Stimulated activated CD8-positive, alpha-beta memory T cell treated with anti-CD3 and anti-CD28 coated beads, Interleukin-2, amount 100 ng/mL, for 1 hour (primary cell): ENCODE measurements at places on chromosomes 12 and 14.

GRCh38 chr14:42628602-42629001 is 1021.9 kb downstream of the LRFN5 start:
- DNase-seq, result no peak

DNA sequence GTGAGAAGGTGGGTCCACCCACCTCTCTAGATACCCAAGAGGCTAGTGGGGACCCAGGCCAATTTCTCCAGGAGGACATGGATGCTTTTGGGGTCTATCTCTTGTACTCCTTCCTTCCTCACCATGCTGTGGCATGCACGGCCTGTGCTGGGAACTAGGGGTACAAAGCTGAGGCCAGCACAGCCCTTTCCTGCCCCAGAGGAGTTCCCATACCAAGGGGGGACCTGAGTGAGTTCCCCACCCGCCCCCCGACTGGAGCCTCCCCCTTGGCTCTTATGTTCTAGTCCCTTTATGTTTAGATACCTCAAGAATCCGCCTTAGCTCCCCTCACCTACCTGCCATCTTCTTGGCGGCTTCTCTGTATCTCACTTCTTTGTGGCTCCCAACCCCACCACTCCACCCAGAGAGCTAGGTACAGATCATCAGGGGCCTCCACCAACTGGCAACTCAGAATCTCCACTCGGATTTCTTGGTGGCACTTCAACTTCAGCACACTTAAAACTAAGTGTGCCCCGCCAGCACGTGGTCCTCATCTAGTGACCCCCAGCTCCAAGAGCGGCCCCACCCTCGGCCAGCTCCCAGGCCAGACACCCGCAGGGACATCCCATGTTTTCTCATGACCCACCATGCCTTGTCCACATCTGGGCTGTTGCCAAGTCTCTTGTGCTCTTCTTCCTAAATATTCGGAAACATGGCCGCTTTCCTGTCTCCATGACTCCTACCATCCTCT is 115.2 kb upstream of the RTL1 start:
- no peak for DNase-seq

- no peak for DNase-seq
Observed at GRCh38 chr12:52243856-52244614, 11.0 kb downstream of the KRT7 start.

DNA sequence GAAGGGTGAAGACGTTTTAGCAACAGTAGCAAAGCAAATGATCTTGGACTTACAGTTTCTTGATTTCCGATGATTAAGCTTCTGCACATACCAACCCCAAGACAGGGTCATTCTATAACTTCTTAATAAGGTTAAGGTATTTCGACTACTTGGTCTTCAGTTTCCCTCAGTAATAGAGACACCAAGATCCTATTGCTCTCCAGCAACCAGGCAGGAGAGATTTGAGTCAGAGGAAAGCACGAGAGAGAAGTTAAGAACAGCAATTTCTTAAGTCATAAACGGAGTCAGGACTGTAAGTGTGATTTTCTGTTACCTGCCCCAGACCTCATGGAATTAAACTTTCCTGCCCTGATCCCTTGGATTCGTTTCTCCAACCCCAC is 215.6 kb downstream of the TTC8 start:
- no peak for DNase-seq

DNA sequence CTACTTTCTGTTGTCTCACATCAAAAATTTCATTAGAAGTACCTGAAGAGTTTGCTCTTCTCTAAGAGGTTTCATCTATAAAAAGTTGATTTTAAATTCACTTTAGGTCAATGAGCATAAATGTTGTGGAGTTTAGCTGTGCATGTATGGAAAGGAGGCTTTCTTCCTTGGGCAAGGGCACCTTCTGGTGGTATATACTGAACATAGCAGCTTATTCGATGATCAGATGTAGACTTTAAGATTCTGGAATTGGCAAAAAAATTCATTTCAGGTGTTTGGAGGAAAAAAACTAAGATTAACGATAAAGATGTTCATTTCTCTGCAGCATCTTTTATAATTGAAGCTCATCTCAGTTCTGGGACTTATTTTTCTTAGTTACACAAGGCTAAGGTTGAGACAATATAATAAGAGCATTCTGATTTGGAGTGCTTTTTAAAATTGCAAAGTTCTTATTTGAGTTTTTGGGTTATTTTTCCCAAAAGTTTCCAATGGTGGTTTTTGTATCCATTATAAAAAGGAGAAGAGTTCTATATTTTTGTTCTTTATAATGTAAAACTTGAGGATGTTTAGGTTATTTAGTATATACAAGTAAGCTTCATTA is 46.8 kb downstream of the TMEM117 start:
- DNase-seq, result no peak

- DNase-seq, result no peak
Observed at GRCh38 chr12:33671676-33672075, 232.1 kb upstream of the SYT10 start.

DNA sequence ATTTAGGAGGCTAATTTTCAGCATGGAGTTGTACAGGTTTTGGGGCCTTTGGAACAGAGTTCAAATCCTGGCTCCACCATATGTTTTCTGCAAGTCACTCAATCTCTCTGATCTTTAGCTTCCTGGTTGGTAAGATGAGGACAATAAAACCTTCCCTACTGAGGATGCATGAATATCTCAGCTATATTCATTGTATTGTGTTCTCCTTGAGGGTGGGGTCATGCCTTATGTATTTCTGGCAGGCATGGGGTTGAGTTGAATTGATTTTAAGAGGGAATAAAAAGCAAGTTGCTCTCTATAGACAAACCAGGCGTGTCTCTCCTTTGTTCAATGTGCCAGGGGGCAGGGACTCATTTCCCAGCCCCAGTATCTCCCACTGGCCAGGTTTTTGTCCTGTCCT is 173.1 kb downstream of the C12orf75 start:
- no peak for DNase-seq

GRCh38 chr12:56143870-56144269 is 8.5 kb upstream of the MYL6B start:
- DNase-seq, result no peak

DNA sequence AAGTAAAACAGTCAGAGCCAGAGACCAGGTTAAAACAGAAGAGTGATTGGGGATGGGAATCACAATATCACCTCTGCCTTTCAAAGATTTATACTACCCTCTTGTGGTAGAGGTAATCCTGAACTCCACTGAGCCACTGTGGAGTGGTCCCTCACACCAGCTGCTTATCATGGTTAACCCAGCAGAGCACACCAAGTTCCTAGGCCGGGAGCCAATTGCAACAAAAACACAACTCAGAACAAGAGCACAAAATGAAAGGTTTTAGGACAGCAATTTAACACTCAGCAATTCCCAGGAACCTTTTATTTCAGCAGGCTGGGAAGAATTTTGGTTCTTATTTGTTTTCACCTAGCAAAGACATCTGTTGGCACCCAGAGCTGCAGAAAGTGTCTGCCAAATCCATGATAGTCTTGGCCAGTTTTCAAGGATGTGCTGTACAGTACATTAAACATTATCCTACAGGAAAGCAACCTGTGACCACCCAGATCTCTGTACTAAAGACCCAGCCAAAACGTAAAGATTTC is 220.5 kb upstream of the ATXN7L3B start:
- no peak for DNase-seq

- no peak for DNase-seq
Observed at GRCh38 chr12:122054842-122055520, 23.6 kb upstream of the MLXIP start.

- DNase-seq, result no peak
Observed at GRCh38 chr12:3091038-3091319, 13.8 kb downstream of the TSPAN9 start.

DNA sequence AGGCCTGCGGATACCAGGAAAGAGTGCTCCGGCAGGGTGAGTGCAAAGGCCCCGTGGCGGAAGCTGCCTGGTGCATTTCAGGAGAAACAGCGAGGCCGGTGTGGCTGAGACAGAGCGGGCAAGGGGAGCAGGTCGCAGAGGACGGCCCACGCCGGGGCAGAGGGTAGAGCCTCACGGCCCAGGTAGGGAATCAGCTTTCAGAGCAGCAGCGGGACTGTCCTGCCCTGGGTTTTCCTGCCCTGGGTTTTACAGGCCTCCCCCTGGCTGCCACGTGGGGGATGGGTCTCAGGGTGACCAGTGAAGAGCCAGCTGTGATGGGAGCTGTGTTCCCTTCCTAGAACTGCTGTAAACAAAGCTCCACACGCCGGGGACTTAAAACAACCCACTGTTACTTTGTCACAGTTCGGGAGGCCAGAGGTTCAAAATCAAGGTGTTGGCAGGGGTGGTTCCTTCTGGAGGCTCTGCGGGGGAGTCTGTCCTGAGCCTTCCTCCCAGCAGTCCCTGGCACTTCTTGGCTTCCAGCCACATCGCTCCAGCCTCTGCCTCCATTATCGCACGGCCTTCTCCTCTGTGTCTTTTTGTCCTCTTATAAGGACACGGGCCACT is 10.4 kb downstream of the NCOR2 start:
- DNase-seq, result no peak

GRCh38 chr12:122250047-122250446 is 16.2 kb downstream of the VPS33A start:
- DNase-seq, result no peak

DNA sequence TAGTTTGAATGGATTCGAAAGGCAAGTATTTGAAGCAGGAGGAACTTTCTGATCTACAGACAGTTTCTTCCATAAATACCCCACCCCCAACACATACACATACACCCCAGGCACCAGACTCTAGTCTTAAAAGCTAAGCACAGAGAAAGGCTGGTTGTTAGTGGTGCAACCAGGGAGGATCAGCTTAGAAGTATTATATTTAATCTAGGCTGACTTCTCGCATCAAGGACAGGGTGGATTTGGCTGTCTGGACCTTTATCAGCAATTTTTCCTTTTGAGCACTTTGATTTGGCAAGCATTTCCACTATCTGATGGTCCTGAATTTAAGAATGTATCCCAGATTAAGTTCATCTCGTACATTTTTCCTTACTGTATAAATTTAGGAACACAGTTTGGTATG is 1489.8 kb upstream of the FLRT2 start:
- no peak for DNase-seq

- DNase-seq, result no peak
Observed at GRCh38 chr12:131907379-131908091, 13.1 kb downstream of the ULK1 start.

DNA sequence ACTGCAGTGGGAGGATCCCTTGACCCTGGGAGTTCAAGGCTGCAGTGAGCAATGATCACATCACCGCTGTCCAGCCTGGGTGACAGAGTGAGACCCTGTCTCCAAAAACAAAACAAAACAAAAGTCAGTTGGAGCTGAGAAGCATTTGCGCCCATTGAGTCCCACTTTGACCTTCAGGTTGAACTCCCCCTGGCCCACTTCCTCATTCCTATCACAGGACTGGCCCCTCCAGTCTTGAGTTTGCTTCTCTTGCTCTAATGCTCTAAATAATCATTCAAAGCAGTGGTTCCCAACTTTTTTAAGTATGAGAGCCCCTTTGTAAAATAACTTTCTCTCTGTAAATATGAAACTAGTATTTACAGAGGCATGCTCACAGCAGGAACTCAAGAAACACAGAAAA is 28.0 kb upstream of the GSC start:
- DNase-seq, result no peak

DNA sequence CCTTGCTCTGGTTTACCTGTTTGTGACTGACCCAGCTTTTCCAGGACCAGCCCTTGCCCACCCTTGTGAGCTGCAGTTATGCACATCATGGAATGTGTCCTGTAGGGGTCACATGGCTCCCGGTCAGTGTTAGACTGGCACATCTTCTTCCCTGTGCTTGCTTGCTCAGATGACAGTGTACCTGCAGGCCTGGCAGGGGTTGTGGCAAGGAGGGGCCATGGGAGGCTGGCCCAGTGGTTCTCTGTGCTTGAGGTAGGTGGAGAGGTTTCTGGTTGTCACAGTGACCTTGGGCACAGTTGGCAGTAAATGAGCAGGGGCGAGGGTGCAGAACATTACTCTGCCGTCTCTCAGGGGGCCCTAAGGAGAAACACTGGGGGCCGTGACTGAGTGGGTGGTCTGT is 27.6 kb upstream of the RD3L start:
- no peak for DNase-seq

GRCh38 chr12:108691998-108692808 is 39.1 kb downstream of the CORO1C start:
- DNase-seq, result no peak

GRCh38 chr12:27552886-27553560 is 29.0 kb downstream of the PPFIBP1 start:
- no peak for DNase-seq

DNA sequence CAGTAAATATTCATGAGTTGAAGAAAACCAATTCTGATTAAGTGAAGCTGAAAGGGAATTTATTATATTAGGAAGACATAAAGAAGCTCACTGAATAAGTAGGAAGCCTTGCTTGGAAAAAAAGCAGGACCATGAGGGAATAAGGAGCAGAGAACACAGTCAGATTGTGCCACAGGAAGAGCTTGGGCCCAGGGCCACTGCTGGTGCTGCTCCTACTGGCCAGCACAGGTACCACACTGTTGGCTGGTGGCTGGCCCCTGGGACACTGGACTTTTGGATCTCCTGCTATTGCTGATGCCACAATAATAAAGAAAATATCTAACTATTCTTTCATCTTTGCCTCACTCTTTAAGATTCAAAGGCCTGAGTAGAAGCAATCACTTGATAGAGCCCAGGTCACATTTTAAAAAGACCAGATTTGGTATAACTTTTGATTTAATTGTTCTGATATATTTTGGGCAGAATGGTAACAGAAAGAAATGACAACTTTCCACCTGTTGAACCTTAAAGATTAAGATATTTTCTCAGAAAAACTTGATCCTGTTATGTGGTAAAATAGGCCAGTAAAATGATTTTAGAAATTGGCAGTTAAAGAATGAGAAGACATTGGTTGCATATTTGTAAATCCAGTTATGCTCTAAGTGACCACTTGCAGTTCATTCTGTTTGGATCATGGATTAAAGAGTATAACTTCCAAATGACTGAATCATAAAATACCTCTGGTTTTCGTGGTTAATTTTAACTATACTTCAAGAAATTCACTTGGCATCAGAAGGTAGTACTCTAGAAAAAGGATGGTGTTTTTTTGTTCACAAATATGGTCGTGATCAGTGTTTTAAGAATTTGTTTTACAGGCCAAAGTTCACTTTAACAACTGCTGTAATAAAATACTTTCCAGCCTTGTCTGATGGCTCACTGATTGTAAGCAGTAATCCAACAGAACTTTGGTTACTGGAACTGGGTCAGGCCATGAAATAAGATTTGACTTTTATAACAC is 68.3 kb downstream of the DERA start:
- no peak for DNase-seq

DNA sequence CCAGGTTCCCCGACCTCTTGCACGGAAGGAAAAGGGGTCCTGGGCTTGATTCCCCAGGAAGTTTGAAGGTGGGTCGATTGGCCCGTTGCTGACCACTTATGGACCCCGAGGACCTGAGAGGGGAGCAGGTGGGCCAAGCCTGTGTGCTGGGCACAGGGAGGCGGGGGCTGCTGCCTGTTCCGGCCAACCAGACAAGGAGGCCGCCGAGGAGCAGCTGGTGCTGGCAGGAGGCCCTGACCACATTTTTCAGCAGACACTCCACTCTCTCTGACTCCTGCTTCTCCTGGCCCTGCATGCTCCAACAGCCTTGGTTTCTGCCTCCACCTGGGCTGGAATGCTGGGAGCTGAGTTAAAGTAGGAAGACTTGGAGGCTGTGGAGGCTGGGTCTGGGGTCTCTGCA is 42.8 kb downstream of the NOS1 start:
- no peak for DNase-seq
